ENCODE measurements at places on chromosomes 11 and 22.

- DNase-seq, result no peak
Measured at GRCh38 chr11:26782220-26782965, 60.5 kb upstream of the SLC5A12 start.

GRCh38 chr11:124113890-124114289 is 1.4 kb upstream of the VWA5A start:
- no peak for DNase-seq

DNA sequence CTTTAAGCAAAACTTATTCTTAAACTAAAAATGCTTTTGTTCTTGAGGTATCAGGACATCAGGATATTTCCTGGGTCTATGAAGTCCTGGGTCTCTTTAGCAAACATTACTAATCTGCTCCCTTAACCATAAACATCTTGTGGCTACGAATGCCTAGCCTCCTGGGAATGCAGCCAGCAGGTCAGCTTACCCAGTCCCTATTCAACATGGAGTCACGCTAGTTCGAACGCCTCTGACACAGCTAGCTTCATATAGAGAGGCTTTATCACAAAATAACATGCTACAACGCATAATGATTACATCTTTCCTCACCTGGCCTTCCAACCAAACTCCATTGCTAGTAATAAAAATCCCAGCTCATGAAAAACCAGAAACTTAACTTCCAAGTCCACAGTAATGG is 17.5 kb upstream of the FIBIN start:
- no peak for DNase-seq

GRCh38 chr22:31093086-31093850 is 12.2 kb downstream of the SMTN start:
- DNase-seq, result no peak

DNA sequence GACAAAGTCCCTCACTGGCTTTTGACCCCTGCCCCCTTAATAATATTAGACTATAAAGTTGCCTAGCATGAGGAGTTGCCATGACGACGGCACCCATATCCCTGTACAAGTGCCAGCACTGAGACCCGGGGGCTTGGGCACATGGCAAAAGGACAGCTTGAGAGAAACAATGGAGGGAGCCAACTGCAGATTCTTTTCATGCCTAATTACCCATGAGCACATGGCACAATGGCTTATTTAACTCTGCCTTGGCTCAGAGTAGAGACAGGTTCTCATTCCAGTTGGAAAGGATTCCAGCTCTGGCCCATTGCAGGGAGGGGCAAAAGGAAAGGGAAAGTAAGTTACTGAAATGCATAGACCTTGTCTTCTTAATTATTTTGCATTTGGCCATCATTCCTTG is 261.2 kb upstream of the UBASH3B start:
- no peak for DNase-seq

DNA sequence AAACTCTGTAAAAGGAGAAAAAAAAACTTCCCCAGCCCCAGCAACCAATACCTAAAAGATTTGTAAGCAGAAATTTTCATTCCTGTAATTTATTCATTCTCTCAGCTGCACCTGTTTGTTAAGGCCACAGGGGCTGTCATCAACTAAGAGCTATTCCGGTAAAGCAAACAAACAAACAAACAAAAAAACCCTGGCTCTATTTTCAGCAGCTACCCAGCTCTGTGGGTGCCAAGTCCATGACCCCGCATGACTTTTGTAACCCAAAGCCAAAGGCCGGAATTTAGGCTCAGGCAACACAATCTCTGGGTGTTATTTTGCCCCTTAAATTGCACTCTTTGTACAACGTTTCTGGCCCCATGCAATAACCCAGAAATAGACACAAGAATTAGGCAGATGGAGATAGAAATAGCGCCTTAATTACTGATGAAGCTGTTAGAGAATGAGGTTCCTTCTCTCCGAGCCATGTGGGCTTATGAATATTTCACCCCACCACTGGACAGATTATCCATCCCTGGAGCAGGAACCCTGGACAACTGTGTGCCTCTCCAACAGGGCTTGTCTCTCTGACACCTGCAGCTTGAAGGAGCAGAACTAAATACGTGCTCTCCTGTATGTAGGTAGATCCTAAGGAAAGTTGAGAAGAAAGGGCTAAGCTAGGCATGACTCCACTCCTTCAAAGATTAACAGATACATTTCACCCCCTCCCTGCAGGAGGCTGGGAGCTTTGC is 29.4 kb downstream of the APOL6 start:
- no peak for DNase-seq

- no peak for DNase-seq
Measured at GRCh38 chr11:62652161-62653006, 718 bp downstream of the INTS5 start.

Data from stimulated activated CD8-positive, alpha-beta memory T cell treated with anti-CD3 and anti-CD28 coated beads, Interleukin-7, amount 100 ng/mL, for 1 hour (primary cell).